ENCODE measurements at places on chromosomes 3 and 15. TPM values are rescaled to one million over a fixed set of nuclear protein-coding genes. Genes with fewer than 3 reads are reported as not detected.

DNA sequence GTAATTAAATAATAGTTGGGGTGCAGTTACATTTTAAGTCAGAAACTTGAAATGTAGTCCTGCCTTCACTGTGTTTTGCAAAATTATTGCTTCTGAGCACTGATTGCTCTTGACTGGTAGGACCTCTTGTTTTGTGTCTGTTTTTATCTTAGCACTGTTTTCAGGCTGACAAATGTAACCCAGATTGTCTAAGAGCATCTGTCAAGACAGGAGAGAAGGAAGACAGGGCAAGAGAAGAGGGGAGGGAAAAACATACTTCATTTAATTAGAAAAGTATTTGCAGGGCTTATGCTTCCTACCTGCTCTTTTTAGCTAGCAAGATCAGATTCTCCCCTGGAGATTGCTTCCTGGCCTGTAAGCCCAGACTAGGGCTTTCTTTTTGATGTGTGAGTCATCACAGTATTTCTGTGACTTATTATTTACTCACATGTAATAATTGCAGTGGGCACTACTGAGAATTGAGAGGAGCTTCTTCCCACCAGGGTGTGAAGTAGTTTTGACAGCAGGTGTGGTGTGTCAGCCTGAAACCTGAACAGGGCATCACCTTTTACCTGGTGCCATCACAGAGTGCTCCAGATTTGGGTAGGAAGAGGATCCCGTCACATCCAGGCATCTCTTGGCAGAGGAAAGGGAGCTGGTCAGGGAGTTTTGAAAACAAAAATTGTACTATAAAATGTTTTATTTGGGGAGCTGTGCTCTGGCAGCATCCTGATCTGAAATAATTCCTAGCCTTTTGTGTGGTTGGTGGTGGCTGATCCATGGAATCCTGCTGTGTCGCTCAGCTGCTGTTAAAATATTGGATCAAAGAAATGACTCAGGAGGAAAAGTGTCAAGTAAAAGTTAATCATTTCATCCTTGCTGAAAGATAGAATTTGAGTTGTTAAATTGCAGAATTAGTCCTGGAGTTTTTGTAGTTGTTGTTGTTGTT, 98.2 kb downstream of the TMEM108 start:
- no peak overlapping the region for H3K27ac ChIP-seq
- no peaks in the 10 kb centered on the region for H3K4me1 ChIP-seq
- no peaks in the 10 kb centered on the region for H3K36me3 ChIP-seq
- no peak for DNase-seq
- H3K27me3 ChIP-seq = no peaks in the 10 kb centered on the region

GRCh38 chr15:60656481-60656880, 177.5 kb upstream of the ICE2 start:
- H3K27ac ChIP-seq = no peak overlapping the region
- no peak overlapping the region for H3K4me3 ChIP-seq
- H3K4me1 ChIP-seq = peaks cover 14% of the 10 kb centered on the region
- DNase-seq = no peak
- no peaks in the 10 kb centered on the region for H3K27me3 ChIP-seq
- H3K36me3 ChIP-seq = no peaks in the 10 kb centered on the region

DNA sequence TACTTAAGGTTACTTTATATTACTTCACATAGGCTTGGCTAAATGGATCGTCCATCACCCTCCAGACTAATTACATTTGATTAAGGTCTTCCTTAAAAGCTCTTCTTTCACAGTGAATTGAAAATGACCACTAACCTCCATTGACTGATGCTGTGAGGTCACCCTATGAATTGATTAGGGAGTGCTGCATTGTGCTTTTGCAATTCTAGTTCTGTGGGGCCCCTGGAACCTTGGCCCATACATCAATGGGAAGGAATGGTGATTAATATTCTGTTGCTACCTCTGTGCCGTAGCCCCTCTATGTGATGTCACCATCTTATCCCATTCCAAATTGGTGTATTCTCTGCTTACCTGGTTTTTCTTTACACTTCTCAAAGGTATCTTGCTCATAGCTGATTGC, 682.2 kb downstream of the SQOR start:
- peaks cover 3% of the 10 kb centered on the region for H3K4me1 ChIP-seq
- DNase-seq = no peak
- H3K36me3 ChIP-seq = no peaks in the 10 kb centered on the region
- no peak overlapping the region for H3K27ac ChIP-seq
- no peaks in the 10 kb centered on the region for H3K27me3 ChIP-seq
- no peak overlapping the region for H3K4me3 ChIP-seq

GRCh38 chr15:93420050-93420452, 331.0 kb upstream of the RGMA start:
- no peaks in the 10 kb centered on the region for H3K36me3 ChIP-seq
- H3K27ac ChIP-seq = no peak overlapping the region
- no peaks in the 10 kb centered on the region for H3K27me3 ChIP-seq
- no peak for DNase-seq
- H3K4me1 ChIP-seq = no peaks in the 10 kb centered on the region
- no peak overlapping the region for H3K4me3 ChIP-seq

DNA sequence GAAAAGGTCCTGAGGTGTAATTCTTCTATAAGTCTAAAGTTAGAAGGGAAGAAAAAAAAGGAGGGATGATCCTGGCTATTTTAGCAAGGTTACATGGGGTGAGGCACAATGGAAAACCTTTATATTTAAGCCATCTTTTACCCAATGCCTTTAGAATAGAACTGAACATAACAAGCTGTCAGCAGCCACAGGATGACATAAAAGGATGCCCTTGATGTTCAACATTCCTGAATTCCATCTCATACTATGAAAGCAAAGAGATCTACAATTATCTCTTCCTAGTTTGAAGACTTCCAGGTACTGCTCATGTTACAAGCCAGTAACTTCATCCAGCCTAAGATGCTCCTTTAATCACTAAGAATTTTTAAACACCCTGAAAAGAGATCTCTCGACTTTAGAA, 26.9 kb downstream of the NEK10 start:
- no peaks in the 10 kb centered on the region for H3K4me1 ChIP-seq
- no peak for DNase-seq
- H3K27me3 ChIP-seq = no peaks in the 10 kb centered on the region
- no peak overlapping the region for H3K27ac ChIP-seq
- H3K4me3 ChIP-seq = no peak overlapping the region
- H3K36me3 ChIP-seq = no peaks in the 10 kb centered on the region

SEMA5B gene
- 0.14 TPM for total RNA-seq

DNA sequence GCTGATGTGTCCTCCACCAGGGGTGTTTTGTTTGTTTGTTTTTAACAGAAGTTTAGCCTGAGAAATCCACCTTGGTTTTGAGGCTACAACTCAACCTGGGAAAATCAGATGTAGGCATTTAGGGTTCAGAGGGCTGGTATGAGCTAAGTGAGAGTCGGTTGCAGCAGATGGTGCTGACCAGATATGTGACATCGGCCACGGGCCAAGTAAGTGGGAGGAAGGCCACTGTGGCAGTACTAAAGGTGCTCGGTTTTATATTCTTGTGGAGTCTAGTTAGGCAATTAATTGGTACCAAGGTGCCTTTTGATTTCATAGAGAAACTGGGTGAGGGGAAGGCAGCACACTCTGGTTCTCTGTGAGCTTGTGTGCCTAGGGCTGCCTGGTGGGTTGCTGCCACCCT, 10.5 kb downstream of the MTMR14 start:
- no peak overlapping the region for H3K4me3 ChIP-seq
- no peak overlapping the region for H3K27ac ChIP-seq
- no peaks in the 10 kb centered on the region for H3K27me3 ChIP-seq
- DNase-seq = no peak

DNA sequence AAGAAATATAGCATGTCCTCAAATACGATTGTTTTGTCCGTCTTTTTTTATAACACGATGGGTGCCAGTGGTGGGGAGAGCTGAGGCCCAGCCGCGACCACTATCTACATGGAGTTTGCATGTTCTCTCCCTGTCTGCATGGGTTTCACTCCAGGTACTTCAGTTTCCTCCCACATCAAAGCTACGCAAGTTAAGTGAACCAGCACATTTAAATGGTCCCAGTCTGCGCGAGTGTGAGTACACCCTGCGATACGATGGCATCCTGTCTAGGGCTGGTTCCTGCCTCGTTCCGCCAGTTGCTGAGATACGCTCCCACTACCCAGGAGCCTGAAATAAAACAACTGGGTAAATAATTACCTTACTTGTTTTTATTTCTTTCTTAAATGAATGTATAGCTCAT, 40.6 kb downstream of the ATP13A3 start:
- H3K27me3 ChIP-seq = no peaks in the 10 kb centered on the region
- H3K36me3 ChIP-seq = peaks cover 34% of the 10 kb centered on the region
- H3K4me1 ChIP-seq = no peaks in the 10 kb centered on the region
- H3K4me3 ChIP-seq = no peak overlapping the region
- H3K27ac ChIP-seq = no peak overlapping the region

- no peaks in the 10 kb centered on the region for H3K36me3 ChIP-seq
- DNase-seq = no peak
- no peak overlapping the region for H3K27ac ChIP-seq
- H3K4me3 ChIP-seq = no peak overlapping the region
These were observed 16.4 kb downstream of the TM4SF18 start for GRCh38 chr3:149317072-149317471.

DNA sequence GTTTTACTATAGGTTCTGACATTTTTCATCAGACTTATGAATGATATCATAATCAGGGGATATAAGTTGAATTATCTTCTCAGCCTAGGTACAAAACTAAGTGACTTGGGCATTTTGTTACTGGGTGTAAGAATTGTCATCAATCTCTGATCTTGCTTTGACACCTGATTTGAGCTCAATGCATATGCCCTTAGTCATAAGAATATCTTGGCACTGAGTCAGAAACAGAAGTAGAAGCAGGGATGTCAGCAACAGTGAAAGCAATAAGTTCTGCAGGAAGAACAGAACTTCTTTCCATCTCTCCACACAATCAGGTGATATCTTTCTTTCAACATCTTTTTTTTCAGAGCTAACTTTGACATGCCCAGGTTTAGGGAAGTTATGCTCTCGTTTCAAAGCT, 14.6 kb downstream of the SLITRK3 start:
- no peaks in the 10 kb centered on the region for H3K36me3 ChIP-seq
- no peak overlapping the region for H3K27ac ChIP-seq
- DNase-seq = no peak
- H3K4me3 ChIP-seq = no peak overlapping the region
- no peaks in the 10 kb centered on the region for H3K4me1 ChIP-seq

- no peaks in the 10 kb centered on the region for H3K36me3 ChIP-seq
- no peak overlapping the region for H3K4me3 ChIP-seq
- H3K4me1 ChIP-seq = peaks cover 4% of the 10 kb centered on the region
- no peaks in the 10 kb centered on the region for H3K27me3 ChIP-seq
- no peak for DNase-seq
- H3K27ac ChIP-seq = no peak overlapping the region
These were observed 86.2 kb downstream of the IQSEC1 start for GRCh38 chr3:12986986-12987385.

- H3K27me3 ChIP-seq = no peaks in the 10 kb centered on the region
- no peaks in the 10 kb centered on the region for H3K36me3 ChIP-seq
- DNase-seq = no peak
- no peak overlapping the region for H3K4me3 ChIP-seq
- no peak overlapping the region for H3K27ac ChIP-seq
- no peaks in the 10 kb centered on the region for H3K4me1 ChIP-seq
These were observed 342.1 kb downstream of the RSL24D1 start for GRCh38 chr15:54854667-54855066.

- H3K4me3 ChIP-seq = no peak overlapping the region
- H3K27ac ChIP-seq = no peak overlapping the region
These were observed 88.5 kb downstream of the FBLN2 start for GRCh38 chr3:13637311-13637891.

DNA sequence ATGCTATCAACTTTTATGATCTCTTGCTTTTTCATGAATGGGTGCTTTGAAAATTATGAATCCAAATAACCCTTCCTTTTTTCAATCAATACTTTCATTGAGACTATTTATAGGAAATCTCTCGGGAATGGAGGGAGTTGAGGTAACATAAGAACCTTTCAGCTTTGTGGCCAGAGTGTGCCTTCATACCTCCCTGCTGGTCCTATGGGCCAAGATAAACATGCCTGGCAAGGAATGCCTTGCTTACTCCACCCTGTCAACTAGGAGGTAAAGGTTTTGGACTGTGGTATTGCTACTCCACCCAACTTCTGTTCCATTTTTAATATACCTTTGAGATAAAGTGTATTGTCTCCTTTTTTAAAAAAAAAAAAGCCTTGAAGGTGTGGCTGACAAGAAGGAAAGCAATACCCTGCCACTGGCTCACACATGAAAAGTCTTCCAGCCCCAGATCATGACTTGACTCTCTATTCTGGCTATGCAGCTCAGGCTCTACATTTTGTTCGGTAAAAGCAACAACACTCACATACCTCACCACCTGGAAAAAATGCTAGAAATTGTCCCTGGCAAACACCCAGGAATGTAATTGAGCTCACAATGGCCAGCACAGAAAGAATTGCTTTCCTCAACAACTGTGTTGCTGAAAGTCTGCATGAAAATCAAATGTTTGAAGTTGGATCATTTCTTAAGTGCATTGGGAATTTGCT, 35.8 kb downstream of the COL8A1 start:
- H3K27me3 ChIP-seq = no peaks in the 10 kb centered on the region
- peak overlapping the region; percentile 68 for H3K27ac ChIP-seq
- H3K4me3 ChIP-seq = no peak overlapping the region
- H3K4me1 ChIP-seq = peaks cover 31% of the 10 kb centered on the region
- H3K36me3 ChIP-seq = no peaks in the 10 kb centered on the region
- no peak for DNase-seq

- H3K27me3 ChIP-seq = no peaks in the 10 kb centered on the region
- peak within 1 kb of the TSS; percentile 68 for H3K27ac ChIP-seq
- H3K4me1 ChIP-seq = peaks cover 24% of the 10 kb centered on the region
- DNase-seq = peak; percentile 81
- no peaks in the 10 kb centered on the region for H3K36me3 ChIP-seq
- peak within 1 kb of the TSS; percentile 79 for H3K4me3 ChIP-seq
These were observed at the start of gene ZNF609 for GRCh38 chr15:64460206-64460723. Gene ZNF609 (plus strand): TSS chr15:64460578. CDS start chr15:64499420, 38,842 bp downstream.

DNA sequence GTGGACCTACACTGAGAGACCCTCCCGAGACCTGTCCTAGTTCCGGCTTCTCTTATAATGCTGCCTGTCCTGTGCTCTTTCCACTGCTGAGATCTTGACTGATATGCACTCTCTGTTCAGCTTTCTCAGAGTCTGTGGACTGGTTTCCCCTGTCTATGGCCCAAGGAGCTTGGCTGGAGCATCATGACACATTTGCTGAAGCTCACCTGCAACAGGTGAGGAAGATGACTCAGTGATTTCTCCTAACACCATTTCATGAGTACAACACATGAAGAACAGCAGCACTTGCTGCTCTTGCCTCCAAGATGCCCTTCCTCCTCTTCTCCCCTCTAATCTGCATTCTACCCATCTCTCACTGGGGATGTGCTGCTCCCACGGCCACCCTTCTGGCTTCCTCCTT, 92.1 kb downstream of the DUT start:
- DNase-seq = no peak
- no peak overlapping the region for H3K4me3 ChIP-seq
- peaks cover 30% of the 10 kb centered on the region for H3K4me1 ChIP-seq
- no peak overlapping the region for H3K27ac ChIP-seq
- H3K36me3 ChIP-seq = peaks cover 31% of the 10 kb centered on the region

GRCh38 chr3:108089579-108089978, 1.3 kb downstream of the CD47 start:
- DNase-seq = no peak
- H3K27ac ChIP-seq = no peak overlapping the region
- no peaks in the 10 kb centered on the region for H3K36me3 ChIP-seq

GRCh38 chr3:10378742-10379141, 57.8 kb upstream of the SEC13 start:
- H3K36me3 ChIP-seq = no peaks in the 10 kb centered on the region
- no peak for DNase-seq
- no peak overlapping the region for H3K27ac ChIP-seq
- H3K4me1 ChIP-seq = no peaks in the 10 kb centered on the region
- H3K4me3 ChIP-seq = no peak overlapping the region

SLC22A13 gene
- 0.99 TPM for total RNA-seq

Measured in thoracic aorta (tissue), 2 donors.